Dermis microvascular lymphatic vessel endothelial cell (primary cell): ENCODE measurements at places on chromosomes 4 and X.

GRCh38 chrX:153554519-153555167, 37.2 kb downstream of the ATP2B3 start:
- DNase-seq, result peak; percentile 39

DNA sequence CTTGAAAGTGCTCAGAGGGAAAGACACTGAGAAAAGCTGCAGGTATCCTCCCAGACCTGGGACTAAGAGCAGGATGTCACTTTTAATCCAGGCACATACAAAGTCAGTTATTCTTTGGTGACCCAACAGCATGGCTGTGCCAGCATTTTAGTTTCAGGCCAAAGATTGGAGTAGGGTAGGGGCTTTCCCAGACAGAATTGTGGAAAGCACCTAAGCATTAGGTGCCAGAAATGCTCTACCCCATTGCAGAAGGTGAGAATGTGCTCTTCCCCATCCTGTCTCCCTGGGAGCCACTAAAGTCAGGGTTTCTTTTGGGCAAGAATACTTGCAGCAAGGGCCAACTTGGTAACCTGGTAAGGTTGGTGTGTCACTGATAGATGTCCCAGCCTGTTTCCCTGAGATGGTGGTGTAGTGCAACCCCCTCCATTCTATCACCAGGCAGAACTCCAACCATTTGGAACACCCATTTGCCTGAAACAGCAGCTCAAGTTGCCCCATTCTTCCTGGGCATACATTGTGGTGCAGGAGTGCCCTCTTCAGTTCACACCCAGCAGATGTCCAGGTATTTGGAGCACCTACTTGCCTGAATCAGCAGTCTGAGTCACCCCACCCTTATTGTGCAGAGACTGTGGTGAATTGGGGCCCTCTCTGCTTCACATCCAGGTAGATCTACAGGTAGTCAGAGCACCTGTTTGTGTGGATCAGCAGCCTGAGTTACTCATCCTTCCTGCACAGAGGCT, 183.5 kb downstream of the ZC4H2 start:
- DNase-seq, result no peak

DNA sequence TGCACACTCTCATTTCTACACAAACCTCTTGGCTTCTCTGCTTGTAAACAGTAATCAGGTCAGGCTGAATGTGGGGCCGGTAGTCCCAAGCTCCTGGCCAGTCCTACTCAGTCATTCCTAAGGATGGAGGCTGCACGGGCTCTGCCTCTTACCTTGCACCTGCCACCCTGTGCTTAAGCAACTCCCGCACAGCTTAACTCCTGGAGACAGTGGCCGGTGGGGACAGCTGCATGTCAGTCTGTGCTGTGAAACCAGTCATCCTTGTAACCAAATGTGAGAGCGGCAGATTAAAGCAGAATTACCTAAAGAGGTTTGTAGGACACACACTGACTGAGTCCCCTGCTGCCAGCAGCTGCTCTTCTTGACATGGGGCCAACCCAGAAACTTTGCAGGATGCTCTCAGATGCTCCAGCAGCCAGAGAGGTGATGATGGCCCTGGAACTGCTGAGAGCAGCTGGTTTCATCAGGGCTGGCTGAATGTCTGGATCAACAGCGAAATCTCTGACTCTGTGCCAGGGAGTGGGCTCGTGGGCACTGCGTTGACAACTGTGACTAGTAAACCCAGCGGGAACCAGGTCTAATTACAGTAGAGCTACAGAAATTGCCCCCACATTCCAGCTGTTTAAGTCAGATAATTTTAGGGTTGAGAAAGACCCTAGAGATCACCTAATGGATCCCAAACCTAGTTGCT, 123.7 kb downstream of the ANAPC4 start:
- no peak for DNase-seq

DNA sequence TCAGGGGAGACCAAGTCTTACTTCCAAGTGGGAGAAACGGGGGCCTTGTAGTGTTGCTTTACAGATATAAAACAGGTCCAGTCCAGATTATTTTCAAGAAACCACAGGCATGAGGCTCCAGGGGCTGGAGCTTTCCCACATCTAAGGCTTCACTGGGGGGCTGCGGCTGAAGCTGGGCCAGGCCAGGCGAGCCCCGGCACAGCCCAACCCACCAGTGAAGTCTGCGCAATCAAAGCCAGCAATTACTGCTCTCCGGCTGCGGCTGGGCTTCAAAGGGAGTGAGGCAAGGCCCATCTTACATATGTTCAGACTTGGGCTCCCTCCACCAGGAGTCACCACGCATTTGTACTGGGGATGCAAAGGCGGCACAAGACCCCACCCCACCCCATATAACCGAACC, 61.7 kb downstream of the HADH start:
- DNase-seq, result no peak

DNA sequence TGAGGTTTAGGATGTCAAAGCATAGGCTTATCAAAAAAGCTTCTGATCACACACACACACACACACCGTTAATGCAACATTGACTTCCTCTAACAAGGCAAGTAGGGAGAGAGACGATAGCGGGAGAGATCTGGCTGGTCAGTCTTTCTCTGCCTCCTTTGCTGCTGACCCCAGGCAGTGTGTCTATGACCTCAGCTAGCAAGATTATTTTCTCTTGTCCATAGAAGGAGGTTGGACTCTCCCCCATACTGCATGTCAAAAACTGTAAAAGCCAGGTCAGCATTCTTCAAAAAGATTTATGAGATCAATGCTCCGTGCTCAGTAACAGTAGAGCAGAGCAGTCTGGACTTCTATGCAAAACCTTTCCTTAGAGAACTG, 63.5 kb upstream of the PGM2 start:
- DNase-seq, result no peak

DNA sequence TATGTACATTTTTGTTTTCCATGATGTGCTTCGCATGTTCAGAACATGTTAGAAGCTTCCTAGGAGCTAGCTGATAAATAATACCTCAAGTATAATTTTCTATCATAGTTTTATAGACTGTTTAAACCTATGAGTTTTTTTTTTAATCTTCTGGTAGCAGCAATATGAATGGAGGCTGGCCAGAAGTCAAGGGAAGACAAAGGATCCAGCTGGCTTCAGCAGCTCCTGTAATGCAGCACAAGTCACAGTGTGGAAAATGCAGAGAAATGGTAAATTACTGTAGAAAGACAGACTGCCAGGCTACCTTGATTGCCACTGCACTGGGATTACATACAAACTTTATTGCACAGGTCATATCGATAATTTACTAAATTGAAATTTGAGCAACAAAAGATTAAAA, 537.9 kb downstream of the IQCM start:
- DNase-seq, result no peak

DNA sequence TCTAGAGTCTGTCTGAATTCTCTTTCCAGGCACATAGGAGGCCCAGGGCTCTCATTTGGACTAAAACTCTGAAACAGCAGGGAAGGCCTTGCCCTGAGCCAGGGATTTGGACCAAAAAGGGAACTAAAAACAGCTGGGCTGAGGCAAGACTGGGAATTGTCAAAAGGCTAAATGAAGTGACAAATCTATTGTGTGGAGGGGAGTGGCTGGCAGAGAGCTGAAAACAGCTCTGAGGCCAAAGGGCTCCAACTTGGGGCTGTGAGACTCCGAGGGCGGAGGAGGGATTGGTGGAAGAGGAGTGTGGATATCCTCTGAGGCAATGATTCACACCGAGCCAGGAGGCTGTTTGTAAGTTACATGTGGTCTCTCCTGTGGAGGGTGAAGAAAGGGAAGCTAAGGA, 63.2 kb downstream of the PHEX start:
- DNase-seq, result peak; percentile 60

GRCh38 chr4:163591614-163592020, 97.1 kb downstream of the TMA16 start:
- DNase-seq, result no peak

GRCh38 chrX:85907316-85907715, 140.0 kb downstream of the CHM start:
- no peak for DNase-seq
